ENCODE measurements at places on chromosomes 13 and 19. TPM values are rescaled to one million over a fixed set of nuclear protein-coding genes. Genes with fewer than 3 reads are reported as not detected.

DNA sequence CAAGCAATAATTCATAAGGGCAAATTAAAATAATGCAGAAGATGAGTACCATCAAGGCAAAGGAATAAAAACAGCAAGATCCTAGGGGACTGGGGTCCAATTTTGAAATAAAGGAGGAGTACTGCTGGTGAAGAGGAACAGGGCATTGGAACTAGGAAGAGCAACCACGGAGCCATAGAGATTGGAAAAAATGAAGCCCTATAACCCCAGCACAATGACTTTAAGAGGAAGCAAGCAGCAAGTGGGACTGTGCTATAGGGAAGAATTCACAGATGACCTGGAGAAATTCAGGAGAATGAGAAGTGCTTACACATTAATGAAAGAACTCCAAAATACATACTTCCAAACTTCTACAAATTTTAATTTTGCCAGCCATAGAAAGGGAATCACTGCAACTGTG is 44.9 kb upstream of the ITM2B start:
- no peak for DNase-seq

DNA sequence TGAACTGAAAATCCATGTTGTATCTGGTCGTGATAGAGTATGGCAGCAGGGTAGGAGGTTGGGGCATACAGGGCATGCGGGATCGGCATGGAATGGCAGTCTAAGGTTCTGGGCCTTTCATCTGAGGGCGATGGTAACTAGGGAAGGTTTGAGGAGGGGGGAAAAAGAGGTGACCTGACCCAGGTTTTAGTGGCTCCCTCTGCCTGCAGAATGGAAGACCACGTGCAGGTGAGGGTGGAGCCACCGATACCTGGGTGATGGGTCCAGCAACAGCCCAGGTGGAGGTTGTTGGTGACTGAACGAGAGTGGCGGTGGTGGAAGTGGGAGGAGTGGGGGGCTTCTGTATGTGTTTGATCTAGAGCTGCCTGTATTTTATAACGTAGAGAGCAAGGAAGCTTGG is 3.8 kb downstream of the ZNF749 start:
- no peak for DNase-seq

GRCh38 chr19:51511353-51511752 is 9.8 kb upstream of the SIGLEC12 start:
- no peak for DNase-seq

DNA sequence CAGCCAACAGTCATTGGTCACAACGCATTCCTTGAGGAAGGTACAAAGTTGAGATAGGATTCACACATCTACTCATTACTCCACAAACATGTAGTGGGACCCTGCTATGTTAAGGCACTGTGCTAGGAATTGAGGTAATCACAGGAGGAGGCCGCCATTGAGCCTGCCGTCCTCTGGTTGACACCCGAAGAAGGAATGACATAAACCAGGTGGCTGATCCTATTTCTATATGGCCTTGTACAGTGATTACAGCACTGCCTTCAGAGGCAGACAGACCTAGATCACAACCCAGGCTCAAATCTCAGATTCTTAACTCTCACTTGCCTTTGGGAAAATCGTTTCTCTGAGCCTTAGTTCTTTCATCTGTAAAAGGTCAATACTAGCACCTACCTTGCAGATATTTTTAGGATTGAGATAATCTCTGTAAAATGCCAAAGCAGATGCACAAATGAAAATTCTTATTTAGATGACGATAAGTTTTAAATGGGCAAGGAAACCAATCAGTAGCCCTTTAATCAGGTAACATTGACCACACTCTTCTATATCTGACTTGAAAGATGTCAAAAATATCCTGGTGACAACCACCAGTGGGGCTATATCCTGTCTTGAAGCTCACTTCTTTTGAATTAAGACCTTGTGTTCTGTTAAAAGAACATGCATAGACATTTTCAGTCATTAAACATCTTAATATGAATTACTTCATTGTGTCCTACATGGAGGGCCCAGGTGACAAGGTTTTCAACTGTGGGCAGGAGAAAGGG is 251.6 kb downstream of the KCTD12 start:
- no peak for DNase-seq

DNA sequence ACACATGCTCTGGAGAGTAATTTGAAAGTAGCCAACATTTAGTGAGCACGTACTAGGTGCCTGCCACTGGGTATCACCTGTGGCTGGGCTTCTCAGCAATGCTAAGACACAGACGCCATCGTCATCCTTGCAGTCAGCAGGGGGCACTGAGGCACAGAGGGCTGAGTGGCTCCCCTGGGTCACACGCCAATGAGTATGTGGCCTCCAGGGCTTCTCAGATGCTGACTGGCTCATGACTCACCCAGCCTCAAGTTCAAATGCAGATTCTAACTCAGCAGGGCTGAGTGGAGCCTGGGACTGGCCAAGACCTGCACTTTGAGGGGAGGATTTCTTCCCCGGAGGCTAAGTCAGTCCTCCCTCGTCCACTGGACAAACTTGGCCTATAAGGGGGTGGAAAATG is 115.1 kb upstream of the CACNA1A start:
- no peak for DNase-seq

DNA sequence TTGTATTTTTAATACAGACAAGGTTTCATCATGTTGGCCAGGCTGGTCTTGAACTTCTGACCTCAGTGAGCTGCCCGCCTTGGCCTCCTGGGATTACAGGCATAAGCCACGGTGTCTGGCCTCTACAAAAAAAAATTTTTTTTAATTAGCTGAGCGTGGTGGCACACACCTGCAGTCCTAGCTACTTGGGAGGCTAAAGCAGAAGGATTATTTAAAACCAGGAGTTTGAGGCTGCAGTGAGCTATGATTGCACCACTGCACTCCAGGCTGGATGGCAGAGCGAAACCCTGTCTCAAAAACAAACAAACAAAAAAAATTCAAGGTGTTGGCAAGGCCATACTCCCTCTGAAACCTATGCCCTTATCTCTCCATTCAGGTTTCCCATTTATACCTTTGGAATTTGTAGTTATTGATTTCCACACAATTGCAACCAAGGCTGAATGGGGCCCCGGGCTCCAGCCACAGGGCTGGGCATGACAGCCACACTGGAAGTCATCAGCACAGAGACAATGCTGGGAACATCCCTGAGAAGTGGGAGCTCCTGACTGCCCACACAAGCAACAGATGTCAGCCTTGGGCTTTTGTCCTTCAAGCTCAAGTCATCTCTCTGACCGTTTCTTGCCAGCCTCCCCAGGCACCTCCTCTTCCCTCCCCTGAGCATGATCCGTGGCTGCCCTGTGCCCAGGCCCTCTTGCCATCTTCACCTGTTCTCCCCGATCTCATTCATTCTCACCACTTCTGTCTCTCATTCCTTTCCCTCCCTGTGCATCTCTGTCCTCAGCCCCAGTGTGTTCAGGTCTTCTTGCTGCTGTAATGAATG is 27.2 kb upstream of the CALM3 start:
- DNase-seq, result no peak

DNA sequence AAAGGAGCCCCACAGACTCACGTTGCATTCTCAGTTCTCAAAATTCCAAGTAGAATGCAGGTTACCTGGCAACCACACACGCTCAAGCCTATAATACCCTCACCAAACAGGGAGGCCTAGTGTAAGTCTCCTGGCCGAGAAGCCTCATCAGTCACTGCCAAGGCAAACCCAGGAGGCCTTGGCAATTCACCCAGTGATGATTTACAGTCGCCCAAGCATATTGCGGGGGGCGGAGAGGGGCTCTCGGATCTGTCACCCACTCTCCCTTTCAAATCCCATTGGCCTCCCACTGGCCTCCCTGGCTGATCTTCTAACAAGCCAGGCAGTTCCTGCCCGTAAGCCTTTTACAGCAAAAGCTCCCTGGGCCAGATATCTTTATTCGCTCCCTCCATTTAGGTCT is 1.1 kb downstream of the AKAP8L start:
- DNase-seq, result no peak

- DNase-seq, result no peak
Measured at GRCh38 chr19:49503582-49503962, 7.3 kb downstream of the RPS11 start.

DNA sequence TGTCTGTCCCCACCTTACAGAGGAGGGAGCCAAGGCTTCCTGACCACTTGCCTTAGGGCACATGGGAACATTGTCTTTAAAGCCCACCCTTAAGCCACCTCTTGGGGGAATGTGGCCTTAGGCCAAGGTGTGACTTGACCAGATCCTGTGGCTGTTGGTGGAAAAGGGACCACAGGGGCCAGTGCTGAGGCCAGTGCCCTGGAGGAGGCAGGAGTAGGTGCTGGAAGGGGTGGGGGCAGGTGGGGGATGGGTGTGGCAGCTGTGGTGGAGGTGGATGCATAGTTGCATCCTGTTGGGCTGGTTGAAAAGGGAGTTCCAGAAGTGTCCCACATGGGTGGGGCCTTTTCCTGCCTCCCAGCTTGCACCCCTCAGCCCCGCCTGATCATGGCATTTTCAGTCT is 44.8 kb downstream of the DNM2 start:
- no peak for DNase-seq

DNA sequence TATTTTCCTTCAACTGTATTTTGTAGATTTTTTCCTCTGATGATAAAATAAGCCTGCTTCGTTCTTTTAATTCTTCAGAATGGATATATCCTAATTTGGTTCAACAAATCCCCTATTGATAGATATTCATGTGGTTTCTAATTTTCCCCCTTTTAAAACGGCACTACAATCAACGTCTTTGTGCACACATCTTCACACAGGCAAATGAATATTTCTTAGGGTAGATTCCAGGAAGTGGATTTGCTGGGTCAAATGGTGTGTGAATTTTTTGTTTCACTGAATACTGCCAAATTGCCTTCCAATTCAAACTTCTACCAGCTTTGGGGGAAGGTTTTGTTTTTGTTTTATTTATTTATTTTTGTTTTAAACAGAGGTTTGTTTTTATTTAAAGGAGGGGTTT is 287.2 kb downstream of the FOXO1 start:
- DNase-seq, result no peak

DNA sequence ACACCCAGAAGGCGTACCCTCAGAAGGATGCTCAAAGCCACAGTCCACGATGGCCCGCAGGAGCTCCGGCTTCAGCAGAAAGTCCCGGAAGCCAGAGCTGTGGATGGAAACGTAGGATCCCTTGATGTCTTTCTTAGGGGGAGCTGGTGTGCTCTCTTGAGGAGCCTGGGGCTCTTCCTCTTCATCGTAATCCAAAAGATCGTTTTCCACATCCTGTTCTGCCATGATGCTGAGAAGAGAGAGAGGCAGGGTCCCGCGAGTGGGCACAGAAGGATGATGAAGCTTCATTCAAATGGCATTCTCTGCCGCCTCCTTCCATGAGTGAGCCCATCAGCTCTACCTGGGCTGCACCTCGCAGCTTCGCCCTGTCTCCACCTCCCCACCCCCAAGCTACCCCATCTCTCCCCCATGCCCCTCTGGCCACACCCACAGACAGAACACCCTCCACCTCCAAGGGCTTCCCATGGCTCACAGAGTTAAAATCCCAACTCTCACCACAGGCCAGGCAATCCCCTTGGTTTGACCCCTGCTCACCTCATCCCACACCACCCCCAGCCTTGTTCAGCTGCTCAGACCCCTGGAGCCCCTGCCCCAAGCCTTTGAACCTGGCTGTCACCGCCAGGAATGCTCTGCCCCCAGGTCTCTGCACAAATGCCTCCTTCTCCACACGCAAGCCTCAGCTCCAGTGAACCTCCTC is 6.0 kb downstream of the DDX39A start:
- no peak for DNase-seq

DNA sequence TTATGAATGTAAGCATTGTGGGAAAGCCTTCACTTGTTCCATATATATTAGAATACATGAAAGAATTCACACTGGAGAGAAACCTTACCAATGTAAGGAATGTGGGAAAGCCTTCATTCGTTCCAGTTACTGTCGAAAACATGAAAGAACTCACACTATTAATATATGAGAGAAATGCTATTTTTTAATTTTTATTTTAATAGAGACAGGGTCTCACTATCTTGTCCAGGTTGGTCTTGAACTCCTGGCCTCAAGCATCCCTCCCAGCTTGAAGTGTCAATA is 7.0 kb upstream of the ZNF440 start:
- no peak for DNase-seq

GRCh38 chr13:32107474-32107873 is 75.9 kb downstream of the FRY start:
- DNase-seq, result no peak

DNA sequence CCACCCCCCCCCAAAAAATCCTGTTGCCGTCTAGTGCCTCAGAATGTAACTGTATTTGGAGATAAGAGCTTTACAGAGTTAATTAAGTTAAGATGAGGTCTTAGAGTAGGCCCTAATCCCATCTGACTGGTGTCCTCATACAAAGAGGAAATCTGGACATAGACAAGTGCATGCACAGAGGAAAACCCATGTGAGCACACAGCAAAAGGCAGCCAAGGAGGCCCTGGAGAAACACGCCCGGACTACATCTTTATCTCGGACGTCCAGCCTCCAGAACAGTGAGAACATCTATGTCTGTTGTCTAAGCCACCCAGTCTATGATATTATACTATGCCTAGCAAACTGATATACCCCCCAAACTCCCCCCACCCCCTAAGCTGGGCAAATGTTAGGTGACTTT is 193.8 kb downstream of the KATNAL1 start:
- DNase-seq, result no peak

DNA sequence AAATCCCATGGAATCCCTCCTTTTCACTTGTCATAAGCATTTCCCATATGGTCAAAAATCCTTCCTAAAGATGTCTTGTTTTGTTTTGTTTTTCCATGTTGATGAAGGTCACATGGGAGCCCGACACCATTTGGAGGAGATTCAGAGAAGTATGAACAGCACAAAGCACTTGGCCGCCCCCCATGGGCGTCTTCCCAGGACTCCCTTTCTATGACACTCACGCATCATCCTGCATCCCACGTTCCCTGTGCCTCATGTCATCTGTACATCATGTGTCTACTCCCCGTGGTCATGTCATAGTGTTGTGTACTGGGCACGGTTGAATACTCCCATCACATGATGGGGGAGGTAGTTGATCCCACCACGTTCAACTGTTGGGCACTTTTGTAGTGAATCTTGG is 2.0 kb downstream of the ZSCAN1 start:
- DNase-seq, result no peak

- DNase-seq, result no peak
Measured at GRCh38 chr19:33673996-33674625, 52.4 kb downstream of the CHST8 start.

Gene POP4
- total RNA-seq, result 24.1 TPM

Gene TNFSF13B
- total RNA-seq, result 1.6 TPM

Gene NFIC
- 7.3 TPM for total RNA-seq

Gene ZNF177
- 12.6 TPM for total RNA-seq

Gene LPAR6
- 12.4 TPM for total RNA-seq

Gene IFNL1
- total RNA-seq, result not detected

Gene LGALS7B
- total RNA-seq, result not detected

Data from cerebellum (tissue), 4 donors.